C1 segment of cervical spinal cord (tissue), 14 donors: ENCODE measurements at places on chromosomes 6 and 20.

GRCh38 chr6:3744901-3745470, 6.5 kb downstream of the PXDC1 start:
- DNase-seq = no peak

- DNase-seq = no peak
Observed at GRCh38 chr6:113620386-113620785, 236.8 kb upstream of the MARCKS start.

DNA sequence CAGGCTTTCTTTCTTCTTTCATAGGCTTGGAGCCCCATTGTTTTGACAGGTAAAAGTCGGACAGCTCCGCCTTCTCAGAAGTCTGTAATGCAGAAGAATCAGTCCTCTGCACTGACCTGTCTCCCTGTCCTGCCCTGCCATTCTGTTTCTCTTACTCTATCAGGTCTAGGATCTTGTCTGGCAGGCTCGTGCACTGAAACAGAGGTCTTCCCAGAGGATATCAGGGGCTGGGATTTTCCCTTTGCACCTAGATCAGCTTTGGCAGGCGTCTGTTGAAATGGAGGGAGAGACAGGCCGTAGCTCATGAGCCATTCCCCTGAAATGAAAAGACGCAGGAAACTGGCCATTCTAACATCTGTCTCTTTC, 25.0 kb downstream of the KIF3B start:
- DNase-seq = no peak

DNA sequence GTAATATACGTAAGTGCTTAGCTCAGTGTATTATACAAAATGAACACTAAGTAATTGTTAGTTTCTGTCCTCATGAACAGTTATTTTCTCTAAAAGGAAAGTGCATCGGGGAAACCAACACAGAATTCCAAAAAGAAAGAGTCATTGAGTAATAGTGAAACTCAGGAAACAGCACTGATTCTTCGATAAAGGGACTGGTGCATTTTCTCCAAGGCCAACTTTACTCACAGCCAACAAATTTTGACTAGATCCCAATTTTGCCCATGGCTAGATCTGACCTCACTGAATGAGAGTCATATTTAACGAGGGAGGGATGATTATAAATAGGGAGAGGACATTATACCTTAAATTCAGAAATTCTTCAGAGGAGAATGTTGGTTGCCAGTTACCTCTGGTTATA, 390.9 kb upstream of the NRSN1 start:
- DNase-seq = no peak

DNA sequence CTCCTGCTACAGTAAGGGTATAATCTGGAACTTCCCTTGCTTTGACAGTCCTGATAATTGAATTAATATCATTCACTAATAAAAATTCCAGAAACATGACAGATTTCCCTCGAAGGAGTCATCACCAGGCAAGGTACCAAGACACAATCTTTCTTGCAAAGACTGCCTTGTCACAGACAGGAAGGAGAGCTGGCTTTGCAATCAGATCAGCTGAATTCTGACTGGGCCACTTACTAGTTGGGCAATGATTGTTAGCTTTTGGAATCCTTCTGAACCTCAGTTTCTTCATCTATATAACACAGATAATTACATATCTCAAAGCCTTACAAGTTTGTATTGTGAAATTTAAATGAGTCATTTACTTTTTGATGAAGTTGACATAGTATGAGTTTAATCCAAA, 344.2 kb downstream of the RFPL4B start:
- DNase-seq = no peak

GRCh38 chr6:143605906-143606521, 71.8 kb upstream of the PHACTR2 start:
- no peak for DNase-seq

DNA sequence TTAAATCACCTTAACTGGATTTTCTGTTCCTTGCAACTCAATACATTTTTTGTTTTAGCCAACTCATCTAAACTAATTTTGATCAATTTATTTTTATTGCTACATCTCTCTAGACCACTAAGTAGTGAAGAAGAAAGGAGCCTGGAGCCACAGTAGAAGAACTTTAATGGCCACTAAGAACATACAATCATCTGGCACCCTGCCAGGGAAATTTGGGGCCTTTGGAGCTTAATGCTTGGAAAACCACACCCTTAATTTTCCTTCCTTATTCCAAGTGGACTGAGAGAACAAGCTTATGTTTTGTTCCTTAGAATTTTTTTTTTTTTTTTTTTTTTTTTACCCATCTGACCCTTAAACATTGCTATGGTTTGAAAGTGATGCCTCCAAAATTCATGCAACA, 12.0 kb upstream of the GMDS start:
- no peak for DNase-seq

GRCh38 chr20:47541355-47541922, 39.8 kb downstream of the NCOA3 start:
- DNase-seq = no peak

- no peak for DNase-seq
Observed at GRCh38 chr6:125236536-125237327, 65.0 kb downstream of the HDDC2 start.
